ENCODE measurements at places on chromosomes 13 and 19.
A peak's percentile ranks its signal among the peaks of the same experiment; 100 is the strongest.

DNA sequence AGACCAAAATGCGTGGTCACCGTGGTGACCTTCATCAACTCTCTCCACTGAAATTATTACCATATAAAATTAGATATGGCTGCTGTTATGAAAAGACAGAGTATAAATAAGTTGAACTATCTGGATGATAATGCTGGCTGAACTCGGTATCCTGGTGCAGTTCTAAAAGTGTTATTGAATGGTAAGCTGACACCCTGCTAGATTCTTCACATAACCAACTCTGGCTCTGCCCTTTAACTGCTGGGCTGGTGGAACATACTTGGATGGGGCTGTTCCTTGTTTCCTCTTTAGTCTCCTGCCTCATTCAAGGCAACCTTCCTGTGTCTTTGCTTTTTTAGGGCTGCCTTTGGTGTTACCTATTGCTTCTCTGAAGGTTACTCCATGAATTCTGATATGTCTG lies 106.9 kb downstream of the FGF9 start:
- DNase-seq: no peak

DNA sequence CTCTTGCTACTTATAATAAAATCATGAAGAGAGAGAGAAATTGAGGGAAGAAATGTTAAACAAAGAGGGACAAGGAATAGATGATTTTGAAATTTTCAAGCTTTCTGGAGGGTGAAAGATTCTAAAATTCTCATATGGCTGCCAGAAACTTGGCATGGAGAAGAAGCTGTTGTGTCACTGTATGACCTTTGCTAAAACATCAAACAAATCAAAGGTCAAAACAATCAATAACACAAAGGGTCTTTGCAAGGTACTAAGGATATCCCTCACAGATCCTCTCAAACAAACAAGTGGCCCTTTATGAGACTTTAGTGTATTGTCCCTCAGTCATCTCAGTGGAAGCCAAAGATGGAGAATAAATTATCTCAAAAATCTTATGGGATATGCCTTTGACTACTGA lies 1039.2 kb upstream of the MIR17HG start:
- DNase-seq: no peak

GRCh38 chr19:38388349-38389100 lies at the start of gene SPRED3:
SPRED3 (plus strand) TSS chr19:38388697; CDS start chr19:38390303, 1,606 bp downstream.
- peak; percentile 42 for DNase-seq

GRCh38 chr13:112069061-112069844 lies 2.3 kb downstream of the SOX1 start:
- no peak for DNase-seq

GRCh38 chr13:50594276-50595051 lies 249.0 kb downstream of the DLEU7 start:
- peak; percentile 36 for DNase-seq

- DNase-seq: no peak
Observed at GRCh38 chr19:35027851-35028599, 2.2 kb upstream of the SCN1B start.

GRCh38 chr19:58279042-58279924 lies 528 bp downstream of the ZNF8 start:
- DNase-seq: peak; percentile 63

- DNase-seq: no peak
Observed at GRCh38 chr13:44313674-44314073, 60.0 kb upstream of the SERP2 start.

DNA sequence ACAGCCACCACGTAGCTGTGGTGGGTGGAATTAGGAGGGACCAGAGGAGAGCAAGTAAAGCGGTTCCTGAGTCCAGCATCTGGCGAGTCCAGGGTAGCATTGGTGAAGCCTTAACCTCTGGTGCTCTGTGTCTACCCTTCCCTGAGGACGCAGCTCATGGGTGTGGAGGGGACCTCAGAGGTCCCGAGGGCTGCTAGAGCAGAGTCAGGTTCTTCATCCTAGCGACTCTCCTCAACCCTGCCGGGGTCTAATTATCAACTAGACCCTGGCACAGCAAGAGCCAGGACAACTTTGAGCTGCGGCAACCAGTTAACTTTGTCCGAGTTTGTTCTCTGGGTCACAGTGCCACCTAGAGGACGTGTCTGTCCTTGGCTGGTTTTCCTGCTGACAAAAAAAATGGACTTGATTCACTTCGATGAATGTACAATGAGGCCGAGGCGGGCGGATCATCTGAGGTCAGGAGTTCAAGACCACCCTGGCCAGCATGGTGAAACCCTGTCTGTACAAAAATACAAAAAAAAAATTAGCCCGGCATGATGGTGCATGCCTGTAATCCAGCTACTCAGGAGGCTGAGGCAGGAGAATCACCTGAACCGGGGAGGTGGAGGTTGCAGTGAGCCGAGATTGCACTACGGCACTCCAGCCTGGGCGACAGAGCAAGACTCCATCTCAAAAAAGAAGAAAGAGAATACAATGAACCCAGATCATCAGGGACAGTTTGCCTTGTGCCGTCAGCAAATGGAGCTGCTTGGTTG lies 25.0 kb downstream of the TSSK6 start:
- DNase-seq: peak; percentile 95

GRCh38 chr19:31349160-31349881 lies at the start of gene TSHZ3:
TSHZ3 (minus strand) TSS chr19:31349436; CDS start chr19:31349219, 217 bp downstream.
- peak; percentile 51 for DNase-seq

- no peak for DNase-seq
Observed at GRCh38 chr13:37889102-37889501, 19.5 kb upstream of the TRPC4 start.

- DNase-seq: no peak
Observed at GRCh38 chr19:35288906-35289305, 3.1 kb upstream of the MAG start.

- peak; percentile 52 for DNase-seq
Observed at GRCh38 chr13:30892966-30893365, 13.1 kb upstream of the MEDAG start.

DNA sequence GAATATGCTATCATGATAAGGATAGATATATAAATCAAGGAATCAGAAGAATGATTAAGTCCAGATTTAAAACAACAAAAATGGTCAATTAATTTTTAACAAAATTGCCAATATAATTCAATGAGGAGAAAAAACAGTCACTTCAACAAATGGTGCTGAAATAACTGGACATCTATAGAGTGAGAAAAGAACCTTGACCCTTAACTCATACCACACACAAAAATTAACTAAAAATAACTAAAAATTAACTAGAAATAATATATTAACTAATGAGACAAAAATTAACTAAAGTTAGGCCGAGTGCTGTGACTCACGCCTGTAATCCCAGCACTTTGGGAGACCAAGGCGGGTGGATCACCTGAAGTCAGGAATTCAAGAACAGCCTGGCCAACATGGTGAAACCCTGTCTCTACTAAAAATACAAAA lies 9.5 kb downstream of the LGALS7 start:
- DNase-seq: no peak

DNA sequence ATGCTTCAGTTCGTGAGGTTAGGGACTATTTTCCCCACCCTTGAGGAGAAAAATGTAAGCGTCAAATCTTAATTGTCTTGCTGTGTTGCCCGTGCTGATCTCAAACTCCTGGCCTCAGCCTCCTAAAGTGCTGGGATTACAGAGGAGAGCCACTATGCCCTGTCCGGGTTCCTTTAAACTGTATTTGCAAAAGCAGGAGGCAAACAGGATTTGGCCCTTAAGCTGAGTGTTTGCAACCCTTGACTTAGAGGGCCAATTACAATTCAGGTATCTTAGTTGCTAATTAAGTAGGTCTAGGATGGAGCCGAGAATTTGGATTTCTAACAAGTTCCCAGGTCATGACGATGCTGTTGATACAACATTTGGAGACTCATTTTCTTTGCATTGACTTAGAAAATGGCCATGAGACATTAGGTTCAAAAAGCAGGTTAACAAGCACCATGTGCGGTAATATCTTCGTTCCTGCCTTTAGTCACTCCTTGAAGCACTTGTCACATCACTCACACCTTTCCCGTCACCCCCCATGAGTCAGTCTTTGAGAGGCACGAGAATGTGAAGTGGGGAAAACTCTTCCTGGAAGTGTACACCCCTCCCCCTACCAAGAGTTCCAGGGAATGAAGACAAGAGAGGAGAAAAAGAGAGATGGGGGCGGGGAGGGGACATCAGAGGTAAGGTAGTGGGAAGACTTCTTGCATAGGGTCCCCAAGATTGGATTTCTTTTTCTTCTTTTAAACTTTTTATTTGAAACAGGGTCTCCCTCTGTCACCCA lies 2.6 kb downstream of the NAPSA start:
- no peak for DNase-seq

- DNase-seq: no peak
Observed at GRCh38 chr13:114122591-114123211, 9.7 kb downstream of the RASA3 start.

GRCh38 chr13:101515504-101515903 lies 63.0 kb downstream of the ITGBL1 start:
- DNase-seq: no peak

DNA sequence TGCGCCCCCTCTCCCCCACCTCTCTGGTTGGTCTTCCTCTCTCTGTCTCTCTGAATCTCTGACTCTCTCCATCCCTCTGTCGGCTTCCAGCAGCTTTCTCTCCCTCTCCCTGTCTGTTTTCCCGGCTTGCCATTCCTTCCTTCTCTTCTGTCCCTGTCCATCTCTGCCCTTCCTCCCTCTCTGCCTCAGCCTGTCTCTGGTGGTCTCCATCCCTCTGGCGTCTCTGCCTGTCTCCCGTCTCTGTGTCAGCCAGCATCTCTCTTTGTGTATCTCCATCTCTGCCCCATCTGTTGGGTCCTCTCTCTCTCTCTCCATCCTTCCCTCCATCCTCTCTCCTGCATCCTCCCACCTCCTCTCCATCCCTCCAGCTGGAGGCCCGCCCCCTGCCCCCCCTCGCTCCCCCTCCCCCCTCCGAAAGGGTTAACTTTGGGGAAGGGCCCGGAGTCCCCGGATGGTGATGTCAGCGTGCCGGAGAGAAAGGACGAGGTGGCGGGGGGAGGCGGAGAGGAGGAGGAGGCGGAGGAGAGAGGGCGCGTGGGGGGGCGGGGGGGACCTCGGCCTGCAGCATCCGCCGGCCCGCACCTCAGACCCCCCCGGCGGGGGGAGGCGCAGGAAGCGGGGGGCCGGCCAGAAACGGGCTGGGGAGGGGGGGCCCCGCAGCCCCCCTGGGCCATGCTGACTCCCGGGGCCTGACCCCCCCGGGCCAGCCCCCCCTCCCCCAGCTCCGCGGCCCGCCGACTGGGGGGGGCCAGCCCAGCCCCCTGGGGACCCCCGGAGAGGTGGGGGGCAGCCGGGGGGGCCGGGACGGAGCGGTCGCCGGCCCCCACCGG lies at the start of gene BRSK1:
BRSK1 (plus strand) TSS at position 450 of the 830 bp plus-strand sequence. CDS start 446 bp downstream, outside the sequence.
- peak; percentile 35 for DNase-seq

- DNase-seq: no peak
Observed at GRCh38 chr19:5172859-5173630, 167.6 kb downstream of the PTPRS start.

DNA sequence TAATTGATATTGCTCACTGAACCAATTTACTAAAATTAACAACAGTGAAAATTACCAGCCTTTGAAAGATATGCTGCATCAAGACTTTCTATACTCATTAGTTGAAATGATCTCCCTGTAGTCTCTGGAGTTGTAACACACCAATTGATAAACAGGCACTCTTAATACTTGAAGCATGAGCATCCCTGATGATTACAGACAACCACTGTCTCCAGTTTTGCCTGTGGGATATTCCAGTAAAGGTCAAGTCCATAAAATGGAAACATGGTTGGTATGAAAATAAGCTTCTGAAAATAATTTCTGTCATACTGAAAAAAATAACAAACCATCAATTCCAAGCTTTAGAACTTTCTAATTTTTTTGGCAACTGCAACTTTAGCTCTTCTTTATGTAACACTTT lies 405.8 kb downstream of the SPRY2 start:
- DNase-seq: no peak

- DNase-seq: no peak
Observed at GRCh38 chr19:40716031-40716481, 630 bp downstream of the COQ8B start.

- DNase-seq: no peak
Observed at GRCh38 chr19:2352121-2352520, 7.9 kb upstream of the TMPRSS9 start.

DNA sequence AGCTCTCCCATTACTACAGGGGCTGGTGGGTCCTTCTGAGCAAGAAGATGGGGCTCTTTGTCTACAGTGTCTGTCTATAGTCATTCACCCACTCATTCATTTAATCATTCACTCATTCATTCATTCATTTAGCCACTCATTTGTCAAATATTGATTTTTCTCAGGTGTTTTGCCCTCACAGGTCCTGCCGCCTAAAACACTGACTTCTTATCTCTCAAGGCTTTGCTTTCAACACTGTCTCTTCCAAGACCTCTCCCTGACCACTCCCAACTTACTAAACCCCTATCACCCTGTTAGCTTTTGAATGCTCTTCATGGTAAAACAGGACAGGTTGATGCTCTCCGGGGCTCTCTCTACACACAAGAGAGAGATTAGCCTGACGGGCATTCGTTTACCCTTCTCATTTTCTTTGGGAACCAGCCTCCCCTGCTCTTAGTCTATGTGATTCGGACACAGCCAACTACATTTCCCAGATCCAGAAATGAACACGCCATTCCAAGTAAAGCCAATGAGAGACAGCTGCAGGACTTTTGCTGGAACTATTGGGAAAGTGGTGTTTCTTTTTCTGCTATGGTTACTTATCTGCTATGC lies 22.7 kb downstream of the FAM187B start:
- no peak for DNase-seq

- no peak for DNase-seq
Observed at GRCh38 chr19:51093101-51093500, 10.4 kb upstream of the KLK14 start.

DNA sequence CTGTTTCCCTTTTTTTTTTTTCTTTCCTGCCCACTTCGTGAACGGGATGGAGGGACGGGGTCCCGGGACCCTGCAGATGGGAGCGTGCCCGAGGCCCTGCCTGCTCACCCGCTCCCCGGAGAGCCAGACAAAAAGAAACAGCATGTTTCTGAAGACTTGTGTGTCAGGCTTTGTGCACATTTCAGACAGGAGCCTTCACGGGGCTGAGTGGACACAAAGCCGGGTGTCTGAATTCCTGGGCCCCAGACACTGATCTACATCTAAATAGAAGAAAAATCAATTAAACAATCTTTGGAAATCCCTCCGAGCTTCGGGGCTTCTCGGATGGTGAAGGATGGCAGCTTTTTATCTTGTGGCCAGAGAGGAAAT lies 4.2 kb downstream of the PGPEP1 start:
- DNase-seq: no peak

DNA sequence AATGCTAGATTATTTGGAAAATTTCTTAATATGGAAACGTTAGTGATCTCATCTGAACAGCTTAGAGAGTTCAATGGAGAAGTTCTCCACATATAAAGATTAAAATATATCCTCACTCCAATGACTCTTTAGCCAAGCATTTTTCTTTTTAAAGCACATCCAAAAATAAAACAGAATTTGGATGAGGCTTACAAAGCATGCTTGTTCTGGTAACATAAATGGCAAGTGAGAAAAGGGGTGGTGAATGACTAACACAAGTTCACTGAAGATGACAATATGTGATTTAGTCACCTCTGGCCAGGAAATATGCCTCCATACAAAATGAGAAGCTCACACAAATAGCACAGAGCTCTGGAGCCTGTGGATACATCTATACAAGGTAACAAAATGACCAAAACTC lies 253.0 kb downstream of the PCDH20 start:
- no peak for DNase-seq
